ENCODE measurements at places on chromosomes 2 and 18.

DNA sequence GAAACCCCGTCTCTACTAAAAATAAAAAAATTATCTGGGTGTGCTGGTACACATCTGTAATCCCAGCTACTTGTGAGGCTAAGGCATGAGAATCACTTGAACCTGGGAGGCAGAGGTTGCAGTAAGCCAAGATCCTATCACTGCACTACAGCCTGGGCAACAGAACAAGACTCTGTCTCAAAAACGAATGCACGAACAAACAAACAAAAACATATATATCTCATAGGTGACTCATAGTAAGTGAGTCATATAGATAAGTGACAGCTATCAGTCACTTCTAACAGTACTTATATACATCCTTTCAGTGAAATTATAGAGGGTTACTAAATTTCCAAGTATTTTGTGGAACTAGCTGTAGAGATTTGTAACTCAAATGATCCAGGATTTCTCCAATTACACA lies 127.3 kb upstream of the FIGN start:
- H3K36me3 ChIP-seq, result no peaks in the 10 kb centered on the region
- no peak overlapping the region for H3K4me3 ChIP-seq
- no peaks in the 10 kb centered on the region for H3K27me3 ChIP-seq

- no peak overlapping the region for H3K27ac ChIP-seq
- no peaks in the 10 kb centered on the region for H3K27me3 ChIP-seq
- no peak overlapping the region for H3K4me3 ChIP-seq
- no peak for DNase-seq
Observed at GRCh38 chr2:51297488-51297887, 265.6 kb upstream of the NRXN1 start.

- DNase-seq, result no peak
- no peak overlapping the region for H3K4me3 ChIP-seq
- no peak overlapping the region for H3K27ac ChIP-seq
- no peaks in the 10 kb centered on the region for H3K4me1 ChIP-seq
- no peaks in the 10 kb centered on the region for H3K36me3 ChIP-seq
- no peaks in the 10 kb centered on the region for H3K27me3 ChIP-seq
Observed at GRCh38 chr2:67066782-67067181, 330.4 kb upstream of the ETAA1 start.

DNA sequence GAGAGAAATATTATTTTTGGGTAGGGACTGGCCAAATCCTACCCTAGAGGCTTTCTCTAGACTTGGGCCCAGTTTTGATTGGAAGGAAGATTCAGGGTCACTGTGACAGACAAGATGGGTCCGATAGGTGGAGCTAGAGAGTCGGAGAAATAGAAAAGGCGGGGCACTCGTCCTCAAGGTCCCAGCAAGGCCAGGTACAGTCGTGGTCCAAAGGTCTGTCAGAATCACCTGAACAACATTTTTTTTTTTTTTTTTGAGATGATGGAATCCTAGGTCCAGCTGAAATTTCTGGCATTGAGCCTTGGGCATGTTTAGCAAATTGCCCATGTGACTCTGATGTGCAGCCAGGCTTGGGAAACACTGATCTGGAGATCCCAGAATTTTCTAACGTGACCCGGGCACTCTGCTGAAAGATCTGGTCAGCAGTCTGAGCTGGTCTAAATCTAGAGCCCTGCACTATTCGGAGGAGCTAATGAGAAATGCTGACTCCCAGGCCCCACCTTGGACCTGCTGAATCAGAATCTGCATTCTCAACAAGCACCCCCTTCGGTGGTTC lies 23.0 kb upstream of the NTSR2 start:
- peak; percentile 79 for DNase-seq
- H3K4me1 ChIP-seq, result peaks cover 23% of the 10 kb centered on the region
- peaks cover 2% of the 10 kb centered on the region for H3K27me3 ChIP-seq
- H3K27ac ChIP-seq, result peak overlapping the region; percentile 5
- H3K4me3 ChIP-seq, result no peak overlapping the region
- no peaks in the 10 kb centered on the region for H3K36me3 ChIP-seq

DNA sequence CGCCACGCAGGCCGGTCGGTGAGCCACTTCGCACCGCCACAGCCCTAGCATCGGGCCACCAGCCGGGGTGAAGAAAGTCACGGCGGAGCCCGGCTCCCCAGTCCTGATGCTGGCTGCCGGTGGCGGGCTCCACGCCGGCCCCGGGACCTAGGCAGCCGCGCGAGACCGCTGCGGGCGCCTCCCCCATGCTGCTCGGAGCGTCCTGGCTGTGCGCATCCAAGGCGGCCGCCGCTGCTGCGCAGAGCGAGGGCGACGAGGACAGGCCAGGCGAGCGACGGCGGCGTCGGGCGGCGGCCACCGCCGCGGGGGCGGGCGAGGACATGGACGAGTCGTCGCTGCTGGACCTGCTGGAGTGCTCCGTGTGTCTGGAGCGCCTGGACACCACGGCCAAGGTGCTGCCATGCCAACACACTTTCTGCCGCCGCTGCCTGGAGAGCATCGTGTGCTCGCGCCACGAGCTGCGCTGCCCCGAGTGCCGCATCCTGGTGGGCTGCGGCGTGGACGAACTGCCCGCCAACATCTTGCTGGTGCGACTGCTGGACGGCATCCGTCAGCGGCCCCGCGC lies 433 bp downstream of the SH3RF3 start:
- H3K27me3 ChIP-seq, result peaks cover 36% of the 10 kb centered on the region
- peak; percentile 35 for DNase-seq
- no peak overlapping the region for H3K27ac ChIP-seq
- H3K4me1 ChIP-seq, result peaks cover 15% of the 10 kb centered on the region
- H3K36me3 ChIP-seq, result no peaks in the 10 kb centered on the region

DNA sequence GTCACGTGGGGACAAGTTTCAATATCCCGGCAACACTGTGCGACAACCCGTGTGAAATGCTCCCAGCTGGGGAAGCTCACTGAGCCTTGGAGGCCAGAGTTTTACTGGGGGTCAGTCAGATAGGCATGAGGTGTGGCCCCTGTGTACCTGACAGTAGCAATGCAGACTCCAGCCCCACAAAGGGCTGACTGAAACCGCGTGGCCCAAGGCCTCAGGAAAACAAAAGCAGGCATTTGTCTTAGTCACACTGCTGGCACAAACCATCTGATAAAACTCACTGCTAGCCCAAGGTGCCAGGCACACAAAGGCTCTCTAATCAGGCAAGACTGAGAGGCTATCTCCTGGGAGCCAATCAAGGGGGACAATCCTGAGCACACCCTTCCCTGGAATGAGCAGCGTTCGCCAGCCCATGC lies 786.6 kb upstream of the RAB6C start:
- no peak overlapping the region for H3K27ac ChIP-seq
- no peak for DNase-seq
- H3K27me3 ChIP-seq, result no peaks in the 10 kb centered on the region
- no peaks in the 10 kb centered on the region for H3K4me1 ChIP-seq

GRCh38 chr2:201248288-201248844 lies 12.0 kb upstream of the CASP8 start:
- peaks cover 52% of the 10 kb centered on the region for H3K4me1 ChIP-seq
- no peak overlapping the region for H3K27ac ChIP-seq
- peaks cover 67% of the 10 kb centered on the region for H3K36me3 ChIP-seq
- H3K27me3 ChIP-seq, result no peaks in the 10 kb centered on the region

- H3K36me3 ChIP-seq, result no peaks in the 10 kb centered on the region
- H3K27me3 ChIP-seq, result peaks cover 3% of the 10 kb centered on the region
- no peak overlapping the region for H3K4me3 ChIP-seq
- peaks cover 31% of the 10 kb centered on the region for H3K4me1 ChIP-seq
- peak; percentile 16 for DNase-seq
- no peak overlapping the region for H3K27ac ChIP-seq
Observed at GRCh38 chr2:112153179-112153490, 14.9 kb downstream of the FBLN7 start.

DNA sequence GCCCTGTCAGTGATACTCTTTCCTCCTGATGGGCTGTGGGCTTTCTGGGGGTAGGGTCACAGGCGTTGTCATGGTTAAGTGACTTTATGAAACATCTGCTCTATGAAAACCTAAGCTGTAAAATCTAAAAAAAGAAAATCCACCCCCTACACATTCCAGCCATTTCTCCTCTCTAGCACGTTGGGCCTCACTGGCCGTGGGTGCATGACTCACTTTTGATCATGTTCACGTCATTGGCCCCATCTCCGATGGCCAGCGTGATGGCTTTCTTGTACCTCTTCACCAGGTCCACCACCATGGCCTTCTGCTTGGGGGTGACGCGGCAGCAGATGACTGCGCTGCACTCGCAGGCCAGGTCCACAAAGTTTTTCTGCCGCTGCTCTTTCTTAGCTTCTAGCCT lies 39.3 kb upstream of the NARS1 start:
- no peak for DNase-seq
- H3K4me3 ChIP-seq, result no peak overlapping the region
- H3K36me3 ChIP-seq, result no peaks in the 10 kb centered on the region
- H3K27ac ChIP-seq, result no peak overlapping the region
- peaks cover 4% of the 10 kb centered on the region for H3K4me1 ChIP-seq
- no peaks in the 10 kb centered on the region for H3K27me3 ChIP-seq

DNA sequence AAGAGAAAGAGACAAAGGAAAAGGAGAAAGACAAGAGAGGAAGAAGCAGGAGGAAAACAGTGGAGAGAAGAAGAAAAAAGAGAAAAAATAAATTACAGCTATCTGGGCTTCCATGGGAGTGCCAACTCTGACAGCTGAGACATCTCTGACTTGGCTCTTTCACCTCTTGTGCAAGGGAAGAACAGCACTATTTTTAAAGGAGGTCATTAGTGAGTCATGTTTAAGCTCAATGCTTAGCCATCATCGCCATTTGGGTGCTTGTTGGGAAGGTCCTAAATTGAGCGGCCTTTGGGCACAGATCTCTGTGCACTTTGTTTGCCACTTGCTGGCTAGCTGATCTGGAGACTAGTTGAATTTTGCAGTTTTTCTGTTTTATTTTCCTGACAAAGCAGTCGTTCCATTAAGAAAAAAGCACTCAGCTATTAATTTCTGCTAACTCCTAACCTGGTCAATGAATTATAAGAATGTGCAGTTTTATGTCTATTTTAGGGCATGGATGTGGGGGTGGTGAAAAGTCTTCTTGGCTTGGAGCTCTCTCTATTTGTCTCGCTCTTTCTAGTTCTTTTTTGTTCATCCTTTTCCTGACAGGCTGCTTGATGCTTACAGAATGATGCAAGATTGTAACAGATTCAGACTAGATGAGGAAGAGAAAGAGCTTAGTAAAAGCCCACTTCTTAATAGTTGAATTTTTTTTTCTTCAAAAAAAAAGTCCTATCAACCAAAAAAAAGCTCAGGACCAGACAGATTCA lies 231.5 kb downstream of the SLC8A1 start:
- DNase-seq, result no peak
- H3K4me1 ChIP-seq, result no peaks in the 10 kb centered on the region
- no peaks in the 10 kb centered on the region for H3K36me3 ChIP-seq
- no peak overlapping the region for H3K27ac ChIP-seq

DNA sequence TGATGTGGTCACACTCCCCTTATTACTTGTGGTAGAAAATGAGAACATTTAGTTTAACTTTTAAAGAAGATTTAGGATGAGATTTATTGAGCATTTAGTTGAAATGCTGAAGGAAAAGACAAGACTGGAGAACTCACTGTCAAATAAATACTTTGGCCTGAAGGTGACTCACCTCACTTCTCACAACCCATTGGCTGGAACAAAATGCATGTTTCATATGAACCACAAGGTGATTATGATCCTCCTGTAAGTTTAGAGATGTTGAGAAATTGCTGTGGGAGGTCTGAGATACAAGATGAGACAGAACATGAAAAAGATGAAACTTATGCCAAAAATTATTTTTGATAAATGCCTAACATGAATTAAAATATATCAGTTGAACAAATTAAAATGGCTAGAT lies 1004.5 kb downstream of the SOCS6 start:
- no peaks in the 10 kb centered on the region for H3K27me3 ChIP-seq

Data from activated CD8-positive, alpha-beta T cell treated with anti-CD3 and anti-CD28 coated beads, Interleukin-2, amount 10 ng/mL, durations not matched to agents 7 days and 5 days (primary cell).